Lower lobe of right lung (tissue), 2 donors: ENCODE measurements at places on chromosomes 7 and 10.

GRCh38 chr7:107291434-107291833, 122.6 kb downstream of the HBP1 start:
- no peak overlapping the region for H3K27ac ChIP-seq
- H3K4me3 ChIP-seq, result no peak overlapping the region
- peaks cover 5% of the 10 kb centered on the region for H3K36me3 ChIP-seq
- no peaks in the 10 kb centered on the region for H3K27me3 ChIP-seq
- no peak for DNase-seq

- H3K27me3 ChIP-seq, result no peaks in the 10 kb centered on the region
- peak overlapping the region; percentile 26 for H3K27ac ChIP-seq
- peaks cover 51% of the 10 kb centered on the region for H3K4me1 ChIP-seq
Measured at GRCh38 chr7:5672468-5672867, 109.0 kb downstream of the RNF216 start.

DNA sequence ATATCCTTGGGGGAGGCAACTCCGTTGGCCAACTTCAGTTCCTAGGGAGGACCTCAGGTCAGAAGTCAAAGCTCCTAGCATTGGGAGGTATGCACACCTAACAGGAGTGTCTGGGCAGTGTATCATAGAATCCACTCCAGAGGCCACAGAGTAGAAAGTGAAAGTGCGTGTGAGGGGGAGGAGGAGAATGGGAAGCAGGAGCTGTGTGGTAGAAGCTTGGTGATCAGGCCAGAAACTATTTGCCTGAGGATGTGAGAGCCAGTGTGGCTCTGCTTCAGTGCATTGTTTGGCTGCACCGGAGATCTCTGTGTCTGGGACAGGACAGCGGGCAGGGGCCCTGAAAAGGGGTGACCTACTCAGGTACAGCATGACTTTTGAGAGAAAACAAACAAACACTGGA, 557.4 kb upstream of the VSTM2A start:
- no peaks in the 10 kb centered on the region for H3K27me3 ChIP-seq
- no peaks in the 10 kb centered on the region for H3K36me3 ChIP-seq
- H3K4me1 ChIP-seq, result no peaks in the 10 kb centered on the region
- no peak for DNase-seq
- no peak overlapping the region for H3K4me3 ChIP-seq
- H3K27ac ChIP-seq, result no peak overlapping the region

DNA sequence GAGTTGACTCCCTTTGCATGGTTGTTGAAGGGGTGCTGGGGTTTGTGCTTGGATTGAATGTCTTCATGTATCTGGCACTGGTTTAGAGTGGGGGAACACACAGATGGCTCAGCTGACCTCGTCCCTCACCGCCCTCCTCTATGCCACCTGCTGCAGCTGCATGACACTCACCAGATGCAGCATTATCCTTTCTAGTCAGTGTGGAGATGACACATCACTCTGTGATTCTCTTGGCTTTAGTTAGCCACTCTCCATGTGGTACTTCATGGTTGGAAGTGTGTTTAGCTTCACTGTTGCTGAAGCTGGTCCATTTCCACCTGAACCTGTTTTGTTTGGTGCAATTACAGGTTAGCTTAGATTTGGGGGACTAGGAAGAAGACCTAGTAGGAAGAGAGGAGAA, 56.3 kb upstream of the BMPER start:
- DNase-seq, result no peak
- H3K27me3 ChIP-seq, result no peaks in the 10 kb centered on the region
- no peak overlapping the region for H3K4me3 ChIP-seq
- H3K4me1 ChIP-seq, result no peaks in the 10 kb centered on the region

DNA sequence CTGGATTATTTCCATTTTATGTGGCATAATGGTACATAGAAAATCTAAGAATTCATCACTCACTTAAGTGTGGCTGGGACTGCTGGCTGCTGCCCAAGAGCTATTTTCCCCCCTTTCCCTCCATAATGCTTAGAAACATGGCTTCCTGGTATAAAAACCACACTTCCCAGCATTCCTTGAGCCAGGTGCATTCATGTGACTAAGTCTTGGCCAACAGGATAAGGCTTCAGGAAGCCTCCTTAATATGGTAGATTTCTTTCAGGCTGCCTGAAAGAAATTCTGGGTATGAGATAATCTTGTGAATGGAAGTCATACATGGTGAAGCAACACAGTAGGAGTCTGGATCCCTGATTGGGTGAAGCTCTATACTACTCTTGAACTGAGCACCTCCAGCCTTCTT, 178.0 kb downstream of the JAZF1 start:
- H3K4me1 ChIP-seq, result no peaks in the 10 kb centered on the region
- no peaks in the 10 kb centered on the region for H3K27me3 ChIP-seq
- H3K4me3 ChIP-seq, result no peak overlapping the region
